Vagina (tissue), 2 donors: ENCODE measurements at places on chromosomes 6 and 20.

DNA sequence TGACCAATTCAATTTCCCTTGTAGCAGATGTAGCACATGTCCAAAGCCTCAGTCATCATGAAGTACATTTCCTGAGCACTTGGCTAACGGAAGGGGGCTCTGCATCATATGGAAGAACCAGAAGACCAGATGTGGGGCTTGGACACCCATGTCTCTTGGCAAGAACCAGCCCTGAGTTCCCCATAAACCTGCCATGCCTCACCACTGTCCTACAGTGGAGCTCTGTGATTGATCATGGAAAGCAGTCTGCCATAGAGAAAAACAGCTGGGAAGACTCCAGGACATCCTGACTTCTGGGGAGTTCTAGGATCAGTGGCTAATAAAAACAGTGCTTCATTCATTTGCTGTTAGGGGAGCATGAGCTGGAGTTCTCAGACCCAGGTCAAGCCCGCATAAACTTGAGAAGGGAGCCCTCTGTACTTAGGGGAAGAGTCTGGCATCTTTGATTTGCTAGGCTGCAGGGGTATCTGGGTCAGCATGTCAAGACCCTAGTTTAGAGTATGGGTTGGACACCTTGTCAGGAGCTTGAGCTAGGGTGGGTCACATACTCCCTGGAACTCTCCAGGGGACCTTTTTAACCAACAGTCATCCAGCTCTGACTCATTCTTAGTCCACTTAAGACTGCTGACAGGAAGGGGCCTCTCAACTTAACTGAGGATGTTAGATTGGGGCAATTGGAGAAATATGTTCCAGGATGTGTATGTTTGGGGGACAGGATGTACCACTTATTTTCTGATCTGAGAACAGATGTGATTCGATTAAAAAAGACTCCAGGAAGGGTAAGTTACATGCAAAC lies 26.3 kb upstream of the TRAM2 start:
- no peak overlapping the region for H3K27ac ChIP-seq
- H3K36me3 ChIP-seq = no peaks in the 10 kb centered on the region
- H3K27me3 ChIP-seq = no peaks in the 10 kb centered on the region
- peaks cover 5% of the 10 kb centered on the region for H3K4me1 ChIP-seq
- H3K4me3 ChIP-seq = no peak overlapping the region
- DNase-seq = no peak

- H3K4me3 ChIP-seq = no peak overlapping the region
- H3K27ac ChIP-seq = no peak overlapping the region
- no peaks in the 10 kb centered on the region for H3K36me3 ChIP-seq
Measured at GRCh38 chr6:76708641-76709331, 636.3 kb upstream of the IMPG1 start.

DNA sequence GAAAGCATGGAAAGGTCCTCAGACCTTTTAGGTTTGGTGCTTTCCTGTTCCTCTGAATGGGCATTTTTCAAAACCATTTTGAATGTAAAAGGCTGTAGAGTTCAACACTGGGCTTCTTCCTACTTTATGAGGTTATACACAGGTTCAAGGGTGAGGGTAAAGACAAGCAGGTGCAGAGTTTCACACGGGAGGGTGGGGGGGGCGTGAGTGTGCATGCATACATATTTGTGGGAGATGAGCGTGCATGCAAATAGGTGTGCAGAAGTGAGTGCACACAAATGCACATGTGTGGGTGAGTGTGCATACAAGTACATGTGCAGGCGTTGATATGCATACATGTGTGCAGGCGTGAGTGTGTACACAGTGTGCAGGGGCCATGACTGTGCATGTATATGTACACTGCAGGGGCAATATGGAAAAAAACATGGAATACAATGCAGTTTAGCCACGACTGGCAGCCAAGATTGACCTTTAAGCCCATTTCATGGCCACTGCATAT lies 183.1 kb downstream of the GMPR start:
- no peaks in the 10 kb centered on the region for H3K27me3 ChIP-seq
- H3K27ac ChIP-seq = peak overlapping the region; percentile 6
- no peak overlapping the region for H3K4me3 ChIP-seq
- no peak for DNase-seq

GRCh38 chr20:39298571-39299506 lies 336.7 kb downstream of the DHX35 start:
- no peaks in the 10 kb centered on the region for H3K36me3 ChIP-seq
- no peaks in the 10 kb centered on the region for H3K4me1 ChIP-seq
- no peaks in the 10 kb centered on the region for H3K27me3 ChIP-seq
- no peak overlapping the region for H3K27ac ChIP-seq

DNA sequence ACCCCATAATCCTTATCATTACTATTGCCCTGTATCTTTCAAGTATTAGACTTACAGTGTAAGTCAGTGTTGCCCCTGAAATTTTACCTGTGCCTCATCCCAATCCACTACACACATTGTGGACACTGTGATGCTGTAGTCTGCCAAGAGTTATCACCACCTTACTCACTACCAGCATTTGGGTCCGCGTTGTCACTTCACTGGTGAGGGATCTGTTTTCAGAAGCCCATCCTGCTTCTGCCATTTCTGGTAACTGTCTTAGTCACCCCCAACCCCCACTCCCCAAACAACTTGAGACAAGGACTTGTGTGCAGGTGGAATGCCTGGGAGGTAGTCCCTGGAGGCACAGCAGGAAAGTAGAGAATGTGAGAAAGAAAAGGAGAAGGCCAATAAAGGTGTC lies 6.0 kb upstream of the RAB44 start:
- peaks cover 8% of the 10 kb centered on the region for H3K4me1 ChIP-seq
- no peak overlapping the region for H3K27ac ChIP-seq
- H3K27me3 ChIP-seq = no peaks in the 10 kb centered on the region
- peaks cover 10% of the 10 kb centered on the region for H3K36me3 ChIP-seq
- no peak overlapping the region for H3K4me3 ChIP-seq
- DNase-seq = no peak

DNA sequence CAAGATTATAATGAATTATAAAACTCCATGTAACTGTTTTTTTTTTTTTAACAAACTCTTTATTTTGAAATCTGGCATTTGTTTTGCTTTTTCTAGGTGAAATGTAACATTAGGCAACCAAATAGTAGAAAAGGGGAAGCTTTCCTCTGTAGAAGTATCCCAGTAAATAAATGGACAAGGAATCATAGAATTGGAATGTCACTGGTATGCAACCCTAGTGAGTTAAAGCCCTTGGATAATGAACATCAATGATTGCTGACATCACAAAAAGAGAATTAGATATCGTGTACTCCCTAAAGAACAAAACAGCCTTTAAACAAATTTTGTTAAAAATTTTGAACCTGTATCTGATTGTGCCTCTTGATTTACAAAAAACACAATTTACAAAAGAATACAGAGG lies 93.9 kb upstream of the OGFRL1 start:
- no peaks in the 10 kb centered on the region for H3K27me3 ChIP-seq
- H3K4me3 ChIP-seq = no peak overlapping the region
- H3K27ac ChIP-seq = no peak overlapping the region

- no peaks in the 10 kb centered on the region for H3K36me3 ChIP-seq
- no peaks in the 10 kb centered on the region for H3K27me3 ChIP-seq
- no peaks in the 10 kb centered on the region for H3K4me1 ChIP-seq
- H3K4me3 ChIP-seq = no peak overlapping the region
- no peak overlapping the region for H3K27ac ChIP-seq
- DNase-seq = no peak
Measured at GRCh38 chr6:106788761-106789160, 159.4 kb downstream of the QRSL1 start.

GRCh38 chr6:47126647-47127391 lies 84.7 kb upstream of the ADGRF1 start:
- H3K27ac ChIP-seq = no peak overlapping the region
- H3K4me1 ChIP-seq = no peaks in the 10 kb centered on the region
- no peak overlapping the region for H3K4me3 ChIP-seq

- H3K4me3 ChIP-seq = no peak overlapping the region
- H3K27me3 ChIP-seq = no peaks in the 10 kb centered on the region
- H3K4me1 ChIP-seq = no peaks in the 10 kb centered on the region
- H3K27ac ChIP-seq = no peak overlapping the region
- DNase-seq = no peak
Measured at GRCh38 chr20:48612335-48612734, 215.5 kb downstream of the PREX1 start.

GRCh38 chr6:108027594-108027993 lies 46.9 kb downstream of the OSTM1 start:
- no peaks in the 10 kb centered on the region for H3K36me3 ChIP-seq
- no peak overlapping the region for H3K4me3 ChIP-seq
- H3K27ac ChIP-seq = no peak overlapping the region
- no peaks in the 10 kb centered on the region for H3K4me1 ChIP-seq

GRCh38 chr20:19348582-19348981 lies 136.1 kb downstream of the SLC24A3 start:
- no peaks in the 10 kb centered on the region for H3K27me3 ChIP-seq
- H3K36me3 ChIP-seq = no peaks in the 10 kb centered on the region
- H3K4me3 ChIP-seq = no peak overlapping the region
- H3K27ac ChIP-seq = no peak overlapping the region

- H3K27ac ChIP-seq = no peak overlapping the region
- no peaks in the 10 kb centered on the region for H3K36me3 ChIP-seq
- no peak overlapping the region for H3K4me3 ChIP-seq
- no peaks in the 10 kb centered on the region for H3K4me1 ChIP-seq
Measured at GRCh38 chr6:6225885-6226529, 94.5 kb downstream of the F13A1 start.

DNA sequence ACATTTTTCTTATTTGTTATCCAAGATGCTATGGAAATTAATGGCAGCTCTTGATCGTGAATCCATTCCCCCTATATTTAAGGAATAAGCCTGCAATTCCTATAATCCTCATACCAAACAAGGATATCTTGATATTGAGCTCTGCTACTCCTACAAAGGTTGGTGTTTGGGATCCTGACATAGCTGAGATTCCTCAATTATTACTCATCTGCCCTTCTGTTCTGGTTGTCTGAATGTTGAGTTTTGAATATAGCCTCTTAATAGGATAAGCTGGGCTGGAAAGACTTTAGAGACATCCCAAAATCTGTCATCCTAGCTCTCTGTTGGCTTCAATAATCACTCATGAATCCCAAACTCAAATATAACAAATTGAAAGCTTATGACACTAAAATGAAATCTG lies 49.9 kb downstream of the CLIC5 start:
- H3K36me3 ChIP-seq = no peaks in the 10 kb centered on the region
- no peak for DNase-seq
